CD4-positive, CD25-positive, alpha-beta regulatory T cell (primary cell): ENCODE measurements at places on chromosomes 13 and 19. TPM values are rescaled to one million over a fixed set of nuclear protein-coding genes. Genes with fewer than 3 reads are reported as not detected.

The ZSCAN5C gene
- not detected for total RNA-seq

The OVOL3 gene
- not detected for total RNA-seq

The GPR18 gene
- 8.6 TPM for total RNA-seq

The ACP7 gene
- total RNA-seq = not detected

The ERICH6B gene
- total RNA-seq = not detected

The WDR62 gene
- 6.8 TPM for total RNA-seq

The CYSLTR2 gene
- total RNA-seq = 4.5 TPM

The KLHL1 gene
- total RNA-seq = not detected

The URAD gene
- not detected for total RNA-seq

The B3GNT8 gene
- 0.67 TPM for total RNA-seq

The SGCG gene
- total RNA-seq = not detected

The ZNF568 gene
- total RNA-seq = 8.3 TPM

The TRPC4 gene
- total RNA-seq = not detected

The IGFL4 gene
- total RNA-seq = not detected

The SERTM1 gene
- not detected for total RNA-seq

The POSTN gene
- total RNA-seq = not detected

The ZNF813 gene
- total RNA-seq = 2.4 TPM
